ENCODE measurements at places on chromosomes 11 and 22.

GRCh38 chr11:86182976-86183584 lies 61.5 kb upstream of the EED start:
- DNase-seq = no peak

- DNase-seq = no peak
These were observed 35.6 kb downstream of the RNF169 start for GRCh38 chr11:74784234-74784633.

DNA sequence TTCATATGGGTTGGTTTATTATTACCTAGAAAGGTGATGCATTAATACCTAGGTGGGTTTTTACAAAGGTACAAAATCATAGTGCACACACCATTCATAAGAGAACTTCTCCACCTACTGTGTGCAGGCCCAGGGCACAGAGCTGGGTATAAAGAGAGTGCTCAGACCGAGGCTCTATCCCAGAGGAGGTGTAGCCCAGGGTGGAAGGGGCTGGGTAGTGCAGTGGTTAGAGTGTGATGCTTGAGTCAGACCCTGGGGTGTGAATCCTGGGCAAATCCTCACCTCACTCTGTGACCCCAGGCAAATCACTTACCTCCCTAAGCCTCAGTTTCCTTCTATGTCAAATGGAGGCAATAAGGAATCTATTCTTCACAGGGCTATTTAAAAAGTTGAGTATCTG lies 32.2 kb downstream of the PARVG start:
- no peak for DNase-seq

GRCh38 chr11:86066657-86067008 lies 2.3 kb downstream of the PICALM start:
- no peak for DNase-seq

DNA sequence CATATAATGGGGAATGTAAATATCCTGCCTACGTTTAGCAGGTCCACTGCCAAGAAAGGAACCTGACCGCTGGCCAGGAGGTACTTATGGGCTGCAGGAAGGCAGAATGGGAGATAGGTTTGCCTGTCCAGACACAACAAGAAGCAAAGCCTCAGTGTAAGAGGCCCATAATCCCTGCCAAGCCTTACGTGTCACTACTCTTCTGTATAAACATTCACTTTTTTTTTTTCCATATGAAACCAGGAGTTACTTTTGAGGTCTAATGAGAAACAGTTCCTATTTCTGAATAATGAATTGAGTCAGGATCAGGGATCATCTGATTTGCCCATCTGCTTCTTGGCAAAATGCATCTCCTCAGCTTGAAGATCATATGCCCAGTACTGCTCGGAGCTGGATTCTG lies 230.2 kb downstream of the NTM start:
- no peak for DNase-seq

DNA sequence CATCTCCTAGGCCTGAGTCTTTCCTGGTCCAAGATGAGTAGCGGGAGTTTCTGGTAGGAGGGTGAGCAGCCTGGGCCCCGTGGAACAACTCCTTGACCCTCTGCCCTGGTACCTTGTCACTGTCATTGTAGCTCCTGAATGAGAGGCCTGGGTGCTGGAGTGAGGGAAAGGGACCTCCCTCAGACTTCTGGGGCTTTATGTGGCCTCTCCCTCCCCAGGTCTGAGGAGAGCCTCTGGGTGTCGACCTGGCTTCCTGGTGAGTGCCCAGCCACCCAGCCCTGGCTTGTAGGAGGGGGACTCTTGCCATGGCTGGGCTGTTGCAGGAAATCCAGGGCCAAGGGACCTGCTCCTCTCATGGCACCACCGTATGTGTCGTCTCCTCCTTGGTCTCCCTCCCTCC lies 3.9 kb downstream of the P2RY2 start:
- no peak for DNase-seq

DNA sequence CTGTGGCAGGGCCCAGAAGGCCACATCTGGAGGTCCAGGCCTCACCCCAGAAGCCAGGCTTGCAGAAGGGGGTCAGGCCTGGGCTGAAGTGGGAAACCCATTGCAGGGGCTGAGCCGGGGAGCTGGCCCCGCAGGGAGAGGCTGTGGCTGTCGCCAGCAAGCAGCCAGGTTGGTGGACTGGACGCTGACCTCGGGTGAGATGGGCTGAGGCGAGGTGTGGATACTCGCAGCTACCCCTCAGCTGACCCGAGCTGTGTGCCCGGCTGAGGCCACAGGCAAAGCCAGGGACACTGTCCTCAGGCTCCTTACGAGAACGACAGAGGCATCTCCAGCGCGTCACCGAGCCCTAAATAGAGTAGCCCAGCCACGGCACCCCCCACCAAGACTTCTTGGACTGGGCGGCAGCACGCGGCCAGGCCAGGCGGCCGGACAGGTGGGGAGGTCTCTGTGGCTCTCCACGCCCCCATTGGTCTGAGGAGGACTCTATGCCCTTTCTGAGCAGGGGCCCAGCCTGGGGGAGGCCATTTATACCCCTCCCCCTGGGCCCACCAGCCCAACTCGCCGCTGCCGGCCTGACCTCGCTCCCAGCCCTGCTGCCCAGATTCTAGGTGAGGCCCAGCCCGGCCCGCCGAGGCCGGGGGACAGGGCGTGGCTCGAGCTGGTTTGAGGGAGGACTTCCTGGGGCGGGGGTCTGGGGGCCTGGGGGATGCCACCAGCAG lies at the start of gene TNNI2:
TNNI2 (plus strand) TSS at position 556 of the 719 bp plus-strand sequence. CDS start 716 bp downstream, outside the sequence.
- DNase-seq = no peak
